ENCODE measurements at places on chromosomes 12 and 14.

- DNase-seq, result no peak
Observed at GRCh38 chr12:109695961-109696461, 17.6 kb upstream of the FAM222A start.

- DNase-seq, result peak; percentile 43
Observed at GRCh38 chr14:104900639-104901512, 23.8 kb upstream of the PLD4 start.

DNA sequence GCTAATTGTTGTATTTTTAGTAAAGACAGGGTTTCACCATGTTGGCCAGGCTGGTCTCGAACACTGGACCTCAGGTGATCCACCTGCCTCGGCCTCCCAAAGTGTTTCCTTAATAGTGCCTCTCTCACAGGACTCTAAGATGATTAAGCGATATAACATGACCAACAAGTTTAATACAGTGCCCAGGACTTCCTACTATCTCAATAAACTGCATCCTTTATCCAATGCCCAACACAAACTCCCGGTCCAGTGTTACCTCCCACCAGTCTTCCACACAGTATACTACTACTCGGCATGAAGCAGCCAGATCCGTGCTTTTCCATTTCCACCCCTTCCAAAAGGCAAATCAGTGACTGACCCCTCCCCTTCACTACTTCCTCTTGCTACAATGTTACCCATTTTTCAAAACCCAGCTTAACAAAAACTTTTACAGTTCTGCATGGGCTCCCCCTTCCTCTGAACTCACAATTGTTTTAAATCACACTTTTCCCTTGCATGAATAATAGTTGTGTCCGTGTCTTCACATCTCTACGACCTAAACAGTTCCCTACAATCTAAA, 900 bp downstream of the NOP2 start:
- no peak for DNase-seq

DNA sequence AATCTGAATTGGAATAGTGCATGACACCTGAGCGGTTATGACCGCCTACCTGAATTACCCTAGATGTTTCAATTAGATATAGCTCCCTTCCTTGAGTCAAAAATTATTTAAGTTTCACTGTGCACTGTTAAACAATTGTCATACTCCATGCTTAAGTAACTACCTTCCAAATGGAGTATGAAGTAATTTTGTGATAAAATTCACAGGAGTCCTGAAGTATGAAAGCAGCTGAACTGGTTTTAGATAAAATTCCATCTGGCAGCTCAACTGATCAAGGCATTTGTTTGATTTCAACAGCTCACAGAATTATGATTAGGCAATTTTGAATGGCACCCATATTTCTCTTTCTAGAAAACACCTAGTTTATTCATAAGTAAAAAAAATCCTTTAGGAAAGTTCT, 19.5 kb downstream of the PRICKLE1 start:
- no peak for DNase-seq

GRCh38 chr14:70333289-70333688, 26.2 kb downstream of the COX16 start:
- DNase-seq, result no peak

GRCh38 chr14:94036313-94037167, 10.4 kb downstream of the OTUB2 start:
- DNase-seq, result peak; percentile 94

- peak; percentile 69 for DNase-seq
Observed at GRCh38 chr14:72894623-72895378, 900 bp upstream of the DPF3 start.

DNA sequence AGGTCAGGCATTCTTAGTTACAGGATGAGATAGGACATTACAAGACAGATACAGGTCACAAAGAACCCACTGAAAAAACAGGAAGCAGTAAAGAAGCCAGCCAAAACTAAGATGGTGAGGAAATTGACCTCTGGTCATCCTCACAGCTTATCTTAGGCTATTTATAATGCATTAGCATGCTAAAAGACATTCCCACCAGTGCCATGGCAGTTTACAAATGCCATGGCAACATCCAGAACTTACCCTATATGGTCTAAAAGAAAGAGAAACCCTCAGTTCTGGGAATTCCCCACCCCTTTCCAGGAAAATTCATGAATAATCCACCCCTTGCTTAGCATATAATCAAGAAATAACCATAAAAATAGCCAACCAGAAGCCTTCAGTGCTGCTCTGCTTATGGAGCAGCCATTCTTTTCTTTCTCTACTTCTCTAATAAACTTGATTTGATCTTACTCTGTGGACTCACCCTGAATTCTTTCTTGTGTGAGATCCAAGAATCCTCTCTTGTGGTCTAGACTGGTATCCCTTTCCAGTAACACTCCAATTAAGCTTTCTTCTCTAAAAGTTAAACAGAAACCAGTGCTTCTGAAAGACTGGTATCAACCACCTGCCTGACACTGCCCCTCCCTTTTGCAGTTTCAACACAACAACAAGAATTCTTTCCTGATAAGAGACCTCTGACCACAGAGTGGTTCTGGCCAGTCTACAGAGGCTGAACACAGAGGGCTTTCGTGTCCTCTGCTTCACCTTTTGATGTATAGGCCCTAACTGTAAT, 86.9 kb downstream of the BCAT1 start:
- DNase-seq, result no peak

GRCh38 chr12:1781772-1782171, 38.6 kb upstream of the LRTM2 start:
- DNase-seq, result no peak

DNA sequence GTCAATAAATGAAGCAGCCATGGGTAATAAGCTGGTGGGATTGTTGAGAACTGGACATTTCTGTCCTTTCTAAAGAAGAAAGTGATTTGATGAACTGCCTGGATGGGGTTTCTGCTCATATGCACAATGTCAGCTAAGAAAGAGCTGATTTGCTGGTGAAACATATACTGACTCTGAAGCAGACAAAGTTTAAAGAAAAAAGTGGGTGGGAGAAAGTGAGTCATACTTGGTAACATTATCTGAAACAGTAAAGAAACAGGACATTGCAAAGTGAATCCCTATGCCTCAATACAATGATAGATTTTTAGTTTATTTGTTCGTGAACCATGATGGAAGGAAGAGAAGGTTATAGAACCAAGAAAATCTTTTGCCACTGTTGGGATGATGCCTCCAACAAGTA, 95.6 kb upstream of the DNM1L start:
- no peak for DNase-seq

DNA sequence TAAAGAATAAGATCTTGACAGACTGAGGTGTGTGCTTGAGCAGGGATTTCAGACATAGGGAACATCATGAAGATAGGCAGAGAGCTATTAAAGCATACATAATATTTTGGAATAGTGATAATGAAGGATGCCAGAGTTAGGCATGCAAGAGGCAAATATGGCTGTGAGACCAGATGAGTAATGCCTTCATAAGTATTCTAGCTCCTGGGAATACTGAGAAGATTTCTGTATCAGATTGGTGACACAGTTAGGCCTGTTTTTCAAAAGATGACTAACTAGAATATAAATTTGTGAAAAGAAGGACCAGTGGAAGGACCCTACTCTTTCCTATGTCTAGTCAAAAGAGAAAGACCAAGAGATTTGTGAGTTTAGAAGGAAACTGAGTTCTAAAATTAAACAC, 108.8 kb downstream of the TXNDC16 start:
- DNase-seq, result no peak

DNA sequence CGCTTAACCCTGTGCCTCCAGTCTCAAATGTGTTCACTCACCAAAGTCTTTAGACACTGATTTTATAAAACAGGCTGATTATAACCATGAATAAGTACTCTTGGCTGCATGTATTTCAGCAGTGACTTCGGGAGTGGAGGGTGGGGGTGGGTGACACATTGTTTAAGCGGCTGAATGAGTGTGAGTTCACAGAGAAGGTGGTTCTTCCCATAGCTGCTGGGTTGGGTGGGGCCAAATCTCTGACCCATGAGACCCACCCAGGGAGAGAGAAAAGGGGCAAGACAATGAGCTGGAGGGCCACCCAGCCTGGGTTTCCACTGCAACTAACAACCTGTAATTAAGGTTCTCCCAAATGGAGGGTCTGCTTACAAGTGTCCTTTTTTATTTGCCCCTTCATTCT, 96.4 kb downstream of the SYNE3 start:
- no peak for DNase-seq

- DNase-seq, result no peak
Observed at GRCh38 chr12:12954356-12954755, 2.4 kb upstream of the GPRC5D start.

DNA sequence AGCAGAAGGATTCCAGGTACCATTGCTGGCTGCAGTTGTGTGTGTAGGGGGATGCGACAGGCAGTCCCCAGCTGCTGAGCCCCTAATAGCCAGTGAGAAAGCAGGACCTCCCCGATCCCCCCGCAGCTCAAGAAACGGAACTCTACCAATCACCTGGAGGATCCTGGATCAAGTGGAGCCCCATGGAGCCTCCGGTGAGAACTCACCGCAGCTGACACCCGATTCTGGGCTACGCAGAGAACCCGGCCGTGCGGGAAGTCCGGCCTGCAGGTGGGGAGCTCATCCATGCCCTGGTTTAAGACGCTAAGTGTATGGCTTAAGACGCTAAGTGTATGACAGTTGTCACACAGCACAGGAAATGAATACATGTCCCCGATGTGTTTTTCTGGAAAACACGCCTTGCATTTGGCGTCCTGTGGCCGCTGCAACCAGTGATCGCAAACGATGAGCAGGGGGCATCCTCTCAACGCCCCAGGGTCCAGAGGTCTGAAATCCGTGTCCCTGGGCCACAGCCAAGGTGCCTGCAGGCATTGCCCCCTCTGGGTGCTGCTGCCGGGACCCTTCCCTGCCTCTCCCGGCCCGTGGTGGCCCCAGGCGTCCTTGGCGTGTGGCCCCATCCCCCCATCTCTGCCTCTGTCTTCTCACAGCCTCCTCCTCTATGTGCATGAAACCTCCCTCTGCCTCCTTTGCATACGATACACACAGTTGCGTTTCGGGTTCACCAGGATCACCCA, 75.1 kb downstream of the KIF26A start:
- DNase-seq, result no peak

DNA sequence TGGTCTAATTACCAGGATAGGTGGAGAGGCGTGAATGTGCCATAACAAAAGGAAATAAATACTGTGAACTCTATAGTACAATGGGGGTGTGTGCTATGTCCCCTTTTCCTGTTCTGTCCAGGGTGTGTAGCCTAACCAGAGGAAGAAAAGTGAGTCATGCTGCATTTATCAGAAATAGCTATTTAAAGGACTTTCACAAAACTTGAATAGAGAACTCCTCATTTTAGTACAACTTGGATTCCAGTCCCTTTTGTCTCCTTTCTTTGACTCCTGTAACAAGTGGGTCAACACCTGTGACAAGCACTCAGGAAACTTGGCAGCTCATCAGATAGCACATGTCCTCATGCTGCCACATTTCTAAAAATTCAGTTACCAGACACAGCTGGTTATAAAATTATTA, 123.4 kb downstream of the CCDC91 start:
- DNase-seq, result no peak

DNA sequence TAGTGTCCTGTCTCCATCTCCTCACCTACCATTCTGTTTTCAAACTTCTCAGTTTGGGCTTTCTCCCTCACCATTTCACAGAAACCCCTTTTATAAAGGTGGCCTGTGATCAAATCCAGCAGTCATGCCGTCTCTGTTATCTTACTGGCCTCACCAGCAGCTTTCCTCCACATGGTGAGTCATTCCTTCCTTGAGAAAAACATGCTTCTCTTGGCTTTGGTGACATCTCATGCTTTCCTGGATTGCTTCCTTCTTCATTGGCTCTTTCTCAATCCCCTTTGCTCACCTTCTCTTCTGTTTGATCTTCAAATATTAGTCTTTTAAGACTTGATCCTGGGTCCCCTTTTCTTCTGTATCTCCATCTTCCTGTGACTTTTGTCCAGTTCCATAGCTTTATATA, 164.9 kb downstream of the ANO4 start:
- DNase-seq, result no peak

GRCh38 chr14:68741477-68741791, 51.4 kb downstream of the ZFP36L1 start:
- DNase-seq, result no peak

- DNase-seq, result peak; percentile 89
Observed at GRCh38 chr12:54404061-54405004, 14.7 kb downstream of the ITGA5 start.

DNA sequence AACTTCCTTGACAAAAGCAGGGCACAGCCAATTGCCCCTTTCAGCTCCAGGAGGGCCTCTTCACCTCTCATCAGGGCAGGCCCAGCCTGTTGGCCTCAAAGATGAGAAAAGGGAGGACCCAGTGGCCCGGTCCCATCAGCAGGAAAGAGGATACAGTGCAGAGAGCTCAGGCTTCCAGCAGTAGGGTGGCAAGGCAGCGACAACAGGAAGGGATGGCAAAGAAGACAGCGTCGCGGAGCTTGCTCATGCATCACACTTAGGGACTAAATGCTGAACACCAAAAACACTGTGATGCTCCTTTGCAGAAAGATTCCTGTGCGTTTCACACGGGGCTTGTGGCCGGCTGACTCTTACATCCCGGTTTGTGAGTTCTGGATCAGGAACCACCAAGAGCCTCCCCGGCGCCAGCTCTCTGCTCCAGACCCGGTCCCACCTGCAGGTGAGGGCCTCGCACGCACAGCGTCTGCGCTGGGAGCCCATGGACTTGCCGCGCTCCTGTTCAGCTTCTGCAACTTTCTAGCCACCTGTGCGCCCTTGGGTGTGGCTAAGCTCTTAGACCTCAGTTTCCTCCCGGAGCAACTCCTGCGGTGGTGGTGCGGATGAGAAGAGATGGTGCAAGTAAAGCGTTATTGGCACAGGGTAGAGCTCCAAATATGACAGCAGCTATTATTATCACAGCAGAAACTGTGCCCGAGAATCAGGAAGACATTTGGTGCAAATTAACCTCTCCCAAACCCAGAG, 15.3 kb upstream of the BCL7A start:
- peak; percentile 66 for DNase-seq

GRCh38 chr12:104864668-104865067, 93.4 kb downstream of the SLC41A2 start:
- DNase-seq, result no peak

- no peak for DNase-seq
Observed at GRCh38 chr12:54663603-54664002, 15.4 kb upstream of the DCD start.

GRCh38 chr12:4202487-4202886, 71.1 kb upstream of the CCND2 start:
- peak; percentile 36 for DNase-seq

GRCh38 chr14:66782853-66783252, 274.9 kb downstream of the GPHN start:
- DNase-seq, result no peak

- no peak for DNase-seq
Observed at GRCh38 chr12:117334855-117335587, 26.4 kb downstream of the NOS1 start.

- no peak for DNase-seq
Observed at GRCh38 chr12:61524851-61525250, 735.4 kb upstream of the USP15 start.

- DNase-seq, result peak; percentile 63
Observed at GRCh38 chr12:108193917-108194316, 64.8 kb downstream of the WSCD2 start.

- DNase-seq, result peak; percentile 95
Observed at GRCh38 chr12:57243521-57244311, 7.3 kb downstream of the STAC3 start.

GRCh38 chr12:63882844-63883243, 38.3 kb downstream of the SRGAP1 start:
- no peak for DNase-seq
